CD4-positive, alpha-beta T cell treated with Interleukin-6 for 4 hours (primary cell): ENCODE measurements at places on chromosomes 6 and 20.

DNA sequence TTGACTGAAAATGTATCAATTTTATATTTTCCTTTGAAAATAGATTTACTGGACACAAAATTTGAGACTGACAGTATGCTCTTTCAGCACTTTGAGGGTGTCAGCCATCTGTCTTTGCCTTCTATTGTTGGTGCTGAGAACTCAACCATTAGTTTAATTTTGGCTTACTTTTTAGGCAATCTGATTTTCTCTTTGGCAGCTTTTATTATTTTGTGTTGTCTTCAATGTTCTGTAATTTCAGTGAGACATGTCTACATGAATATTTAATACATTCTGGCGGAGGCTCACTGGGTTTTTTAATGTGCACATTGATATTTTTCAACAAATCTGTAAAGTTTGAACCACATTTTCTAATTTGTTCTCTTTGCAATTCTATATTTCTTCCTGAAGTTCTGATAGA, 648.6 kb downstream of the C6orf118 start:
- no peak for DNase-seq

GRCh38 chr6:133683606-133684005, 205.3 kb upstream of the TCF21 start:
- no peak for DNase-seq

- DNase-seq: no peak
Measured at GRCh38 chr6:96947055-96947454, 22.5 kb downstream of the KLHL32 start.

GRCh38 chr6:47380251-47380650, 70.5 kb upstream of the TNFRSF21 start:
- DNase-seq: no peak

DNA sequence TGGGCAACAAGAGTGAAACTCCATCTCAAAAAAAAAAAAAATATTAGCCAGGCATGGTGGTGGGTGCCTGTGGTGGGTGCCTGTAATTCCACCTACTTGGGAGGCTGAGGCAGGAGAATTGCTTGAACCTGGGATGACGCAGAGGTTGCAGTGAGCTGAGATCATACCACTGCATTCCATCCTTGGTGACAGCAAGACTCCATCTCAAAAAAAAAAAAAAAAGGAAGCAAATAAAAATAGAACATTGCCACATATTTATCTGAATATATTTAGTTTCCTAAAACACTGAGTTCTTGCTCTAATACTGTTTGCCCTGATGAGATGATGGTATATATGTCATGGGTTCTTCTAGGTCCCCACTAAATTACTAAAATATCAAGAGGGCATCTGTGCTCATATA, 28.4 kb downstream of the CASP8AP2 start:
- no peak for DNase-seq

DNA sequence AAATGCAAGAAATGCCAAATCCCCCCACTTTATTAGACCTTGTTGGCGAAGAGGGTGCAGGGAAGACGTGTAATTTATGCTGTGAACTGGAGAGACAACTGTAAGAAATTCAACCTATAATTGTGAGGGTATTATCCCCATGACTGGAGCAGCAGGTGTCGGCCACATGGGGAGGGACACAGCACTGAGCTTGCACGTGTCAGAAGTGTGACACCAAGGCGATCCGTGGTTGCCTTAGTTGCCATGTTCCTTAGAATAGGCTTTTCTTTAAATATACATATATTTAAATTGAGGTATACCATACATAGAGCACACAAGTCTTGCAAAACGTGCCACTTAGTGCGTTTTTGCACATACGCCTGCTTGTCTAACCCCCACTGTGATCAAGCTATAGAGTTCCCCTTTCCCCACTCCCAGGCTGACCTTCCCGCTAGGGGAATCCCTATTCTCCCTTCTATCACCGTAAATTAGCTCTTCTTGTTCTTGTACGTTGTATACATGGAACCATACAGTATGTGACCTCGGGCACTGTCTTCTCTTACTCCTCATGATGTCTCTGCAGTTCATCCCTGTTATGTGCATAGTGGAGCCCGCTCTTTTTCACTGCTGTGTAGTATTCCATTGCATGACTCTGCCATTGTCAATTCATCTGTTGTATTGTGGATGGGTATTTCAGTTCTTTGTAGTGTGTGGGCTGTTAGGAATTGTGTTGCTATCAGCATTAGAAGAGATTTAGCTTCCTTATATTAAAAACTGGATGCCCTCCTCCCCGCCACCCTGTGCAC, 81.6 kb upstream of the PMEPA1 start:
- no peak for DNase-seq
